ENCODE measurements at places on chromosomes 12 and 14.

DNA sequence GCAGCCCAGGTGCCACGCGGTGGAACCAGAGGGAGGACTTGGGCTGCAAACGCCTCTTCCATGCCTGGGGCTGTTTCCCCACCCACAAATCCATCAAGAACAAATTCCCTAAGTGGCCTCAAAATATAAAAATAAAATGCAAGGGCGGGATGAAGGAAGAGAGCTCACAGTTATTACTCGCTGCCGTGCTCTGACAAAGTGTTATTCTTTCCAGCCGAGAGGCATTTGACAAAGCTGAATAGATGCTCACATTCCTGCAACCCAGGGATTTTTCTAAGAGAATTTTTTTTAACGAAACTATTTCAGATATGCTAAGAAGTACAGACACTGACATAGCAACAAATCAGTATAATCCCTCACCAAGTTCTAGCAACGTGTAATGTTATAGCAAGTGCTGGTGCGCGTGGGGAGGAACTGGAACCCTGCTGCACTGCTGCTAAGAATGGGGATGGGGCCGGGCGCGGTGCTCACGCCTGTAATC lies 70.7 kb downstream of the SCARB1 start:
- no peak for DNase-seq

- no peak for DNase-seq
Measured at GRCh38 chr12:119994892-119995658, 6.0 kb downstream of the BICDL1 start.

DNA sequence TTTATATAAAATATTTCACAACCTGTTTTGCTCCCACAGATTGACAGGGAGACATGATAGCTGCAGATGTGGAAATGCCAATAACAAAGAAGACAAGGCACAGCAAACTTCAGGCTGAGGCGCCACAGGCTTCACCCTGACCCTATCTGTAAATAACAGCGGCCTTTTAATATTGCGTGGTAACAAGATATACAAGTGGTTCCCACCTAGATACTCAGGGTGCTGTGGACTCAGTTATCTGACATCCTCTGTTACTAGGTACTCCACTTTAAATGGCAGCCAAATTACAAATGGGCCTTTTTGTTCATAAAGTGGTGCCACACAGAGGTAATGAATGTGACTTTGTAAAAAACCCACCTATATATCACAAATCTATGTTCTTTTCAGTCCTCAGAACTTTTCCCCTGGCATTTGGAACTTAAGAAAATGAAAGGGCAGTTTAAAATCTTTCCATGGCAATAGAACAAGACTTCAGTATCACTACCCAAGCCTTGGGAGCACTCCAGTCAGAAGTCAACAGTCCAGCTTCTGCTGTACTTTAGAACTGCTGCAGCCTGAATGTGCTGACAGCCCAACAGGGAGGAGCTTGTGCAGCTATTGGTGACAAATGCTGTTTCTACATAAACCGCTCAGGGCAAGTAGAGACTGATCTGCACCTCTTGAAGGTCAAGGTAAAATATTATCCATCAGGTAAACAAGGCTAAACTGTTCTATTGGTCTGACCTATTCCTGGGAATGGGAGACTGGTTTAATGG lies 86.2 kb upstream of the DCD start:
- no peak for DNase-seq

- no peak for DNase-seq
Measured at GRCh38 chr12:116123451-116124258, 153.8 kb downstream of the MED13L start.

- no peak for DNase-seq
Measured at GRCh38 chr12:69464428-69464827, 5.8 kb upstream of the FRS2 start.

- DNase-seq = no peak
Measured at GRCh38 chr14:96422992-96423391, 31.1 kb downstream of the AK7 start.

All from activated effector memory CD4-positive, alpha-beta T cell treated with Interleukin-2 at 50 U/mL for 16 hours (primary cell).